ENCODE measurements at places on chromosomes 5 and 9.

GRCh38 chr9:104575456-104575855, 6.5 kb downstream of the OR13C8 start:
- no peak for DNase-seq

GRCh38 chr5:113381791-113382190, 53.0 kb downstream of the TSSK1B start:
- DNase-seq, result no peak

- DNase-seq, result peak; percentile 43
Observed at GRCh38 chr5:174097486-174098185, 52.1 kb downstream of the NSG2 start.

GRCh38 chr5:88787856-88788255, 95.1 kb downstream of the MEF2C start:
- DNase-seq, result no peak

- no peak for DNase-seq
Observed at GRCh38 chr5:117414926-117415325, 840.3 kb upstream of the SEMA6A start.

- DNase-seq, result no peak
Observed at GRCh38 chr9:28770226-28770625, 1196.9 kb upstream of the C9orf72 start.

DNA sequence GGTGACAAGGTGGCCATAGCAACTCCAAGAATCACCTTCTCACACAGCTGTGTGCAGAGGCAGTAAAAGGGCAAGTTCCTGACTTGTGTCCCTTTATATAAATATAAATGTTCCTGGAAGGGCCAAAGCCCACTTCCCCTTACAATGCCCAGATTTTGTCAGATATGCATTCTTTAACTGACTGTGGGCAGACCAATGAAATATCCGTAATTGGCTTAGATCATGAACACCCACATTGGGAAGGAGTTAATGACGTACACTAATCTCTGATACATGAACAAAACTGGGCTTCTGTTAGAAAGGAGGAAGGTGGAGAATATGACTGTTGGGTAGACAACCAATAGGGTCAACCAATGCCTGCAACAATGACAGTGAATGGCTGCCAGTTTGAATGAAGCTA, 397.2 kb upstream of the CLINT1 start:
- DNase-seq, result no peak

GRCh38 chr5:91315701-91316100, 67.4 kb downstream of the ARRDC3 start:
- DNase-seq, result no peak

GRCh38 chr9:120383611-120383998, 196.4 kb downstream of the CDK5RAP2 start:
- DNase-seq, result no peak

DNA sequence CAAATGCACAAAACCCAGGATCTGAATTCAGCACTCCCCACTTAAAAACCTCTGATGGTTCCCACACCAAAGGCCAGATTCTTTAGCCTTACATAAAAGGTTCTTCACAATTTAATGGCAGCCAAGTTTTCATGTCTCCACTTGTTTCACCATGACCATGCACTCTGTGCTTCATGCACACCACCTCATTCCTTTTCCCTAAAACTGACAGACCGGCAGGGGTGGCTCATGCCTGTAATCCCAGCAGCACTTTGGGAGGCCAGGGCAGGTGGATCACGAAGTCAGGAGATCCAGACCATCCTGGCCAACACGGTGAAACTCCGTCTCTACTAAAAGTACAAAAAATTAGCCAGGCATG, 150.4 kb downstream of the SEMA6A start:
- DNase-seq, result no peak

DNA sequence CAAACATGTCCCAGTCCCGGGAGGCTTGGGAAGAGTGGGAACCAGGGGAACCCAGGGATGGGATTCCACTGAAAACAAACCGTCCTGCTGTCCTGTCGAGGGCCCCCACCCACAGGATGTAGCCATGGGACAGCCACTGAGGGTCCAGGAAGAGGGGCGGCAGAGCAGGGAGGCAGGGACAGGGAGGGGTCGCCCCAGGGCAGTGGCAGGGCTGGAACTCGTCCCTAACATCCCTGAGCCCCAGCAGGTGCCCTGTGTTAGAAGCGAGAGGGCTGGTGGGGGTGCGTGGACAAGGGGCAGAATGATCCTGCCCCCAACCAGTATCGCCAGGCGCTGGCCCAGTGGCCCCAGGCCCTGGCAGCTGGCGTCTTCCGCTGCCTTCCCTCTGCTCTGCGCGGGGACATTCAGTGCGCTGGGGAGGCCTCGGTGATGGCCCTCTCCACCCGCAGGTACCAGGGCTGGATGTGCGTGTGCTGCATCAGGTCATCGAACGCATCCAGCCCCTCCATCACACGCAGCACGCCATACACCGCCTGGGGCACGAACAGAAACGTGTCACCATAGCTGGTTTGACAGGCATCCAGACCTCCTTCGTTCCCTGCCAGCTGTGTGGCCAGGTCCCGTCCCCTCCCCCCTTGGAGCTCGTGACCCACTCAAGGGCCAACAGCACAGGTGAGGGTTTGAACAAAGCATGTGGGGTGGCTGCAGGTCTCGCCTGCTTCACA, 6.6 kb downstream of the PTGES2 start:
- no peak for DNase-seq

DNA sequence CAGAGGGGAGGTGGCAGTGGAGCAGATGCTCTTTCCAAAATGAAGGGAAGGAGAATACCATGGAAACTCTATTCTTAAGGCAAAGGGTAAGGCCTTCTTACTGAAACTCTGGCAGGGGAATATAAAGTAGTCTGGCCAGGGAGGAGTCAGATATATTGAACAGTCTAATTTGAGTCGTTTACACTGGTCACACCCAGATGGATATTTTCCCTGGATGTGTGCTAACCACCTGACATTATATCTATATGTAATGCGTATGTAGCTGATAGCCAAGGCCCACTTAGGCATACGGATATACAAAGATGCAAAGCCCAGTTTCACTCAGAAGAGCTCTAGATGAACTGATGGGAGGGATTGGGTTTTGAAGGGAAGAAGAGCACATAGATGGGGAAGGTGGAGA, 7.0 kb downstream of the TDRD7 start:
- DNase-seq, result no peak

DNA sequence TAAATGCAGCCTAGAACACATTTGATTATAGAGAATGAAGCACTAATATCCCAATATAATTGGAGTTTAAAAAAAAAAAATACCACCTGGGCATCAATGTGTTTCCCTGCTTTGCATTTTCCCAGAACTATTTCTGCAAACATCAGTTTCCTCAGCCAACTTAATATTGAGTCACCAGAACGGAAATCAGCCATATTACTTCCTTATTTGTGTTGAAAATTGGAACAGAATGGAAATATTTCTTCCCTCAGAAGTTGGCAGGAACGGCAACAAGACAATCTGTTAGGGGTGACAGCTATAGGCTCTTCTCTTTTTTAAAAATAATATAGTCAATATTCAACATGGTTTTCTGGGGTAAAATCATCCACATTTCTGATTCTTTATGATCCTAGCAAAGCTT, 4.0 kb downstream of the MFAP3 start:
- no peak for DNase-seq

DNA sequence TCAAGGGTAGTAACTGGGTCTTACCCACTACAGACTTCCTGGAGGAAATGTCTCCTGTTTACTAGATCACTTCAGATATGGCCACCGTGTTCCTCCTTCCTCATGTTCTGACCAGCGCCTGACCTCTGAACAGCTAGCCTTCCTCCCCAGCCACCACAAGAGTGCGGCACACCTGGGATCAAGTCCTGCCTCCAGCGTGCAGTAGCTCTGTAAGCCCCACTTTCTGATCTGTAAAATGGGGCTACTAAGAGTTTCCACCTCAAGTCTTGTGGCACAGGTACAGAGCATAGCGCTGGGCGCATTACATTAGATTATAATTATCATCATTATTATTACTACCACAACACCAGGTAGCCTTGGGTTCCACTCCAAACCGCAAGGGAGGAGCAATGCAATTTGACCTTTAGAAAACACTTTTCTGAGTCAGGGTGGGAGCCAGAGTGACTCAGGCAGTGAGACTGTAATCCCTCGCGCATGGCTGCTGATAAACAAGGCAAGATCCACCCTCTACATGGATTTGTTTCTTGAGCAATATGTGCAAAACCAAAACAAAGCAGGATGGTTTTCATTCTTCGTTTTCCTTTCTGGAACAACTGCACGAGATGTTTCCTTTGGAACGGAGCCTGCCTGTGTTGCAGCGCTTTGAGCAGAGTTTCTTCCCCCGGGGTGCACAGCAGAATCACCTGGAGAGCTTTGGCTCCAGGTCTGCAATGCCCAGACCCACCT, 65.0 kb upstream of the ANGPTL2 start:
- peak; percentile 95 for DNase-seq

DNA sequence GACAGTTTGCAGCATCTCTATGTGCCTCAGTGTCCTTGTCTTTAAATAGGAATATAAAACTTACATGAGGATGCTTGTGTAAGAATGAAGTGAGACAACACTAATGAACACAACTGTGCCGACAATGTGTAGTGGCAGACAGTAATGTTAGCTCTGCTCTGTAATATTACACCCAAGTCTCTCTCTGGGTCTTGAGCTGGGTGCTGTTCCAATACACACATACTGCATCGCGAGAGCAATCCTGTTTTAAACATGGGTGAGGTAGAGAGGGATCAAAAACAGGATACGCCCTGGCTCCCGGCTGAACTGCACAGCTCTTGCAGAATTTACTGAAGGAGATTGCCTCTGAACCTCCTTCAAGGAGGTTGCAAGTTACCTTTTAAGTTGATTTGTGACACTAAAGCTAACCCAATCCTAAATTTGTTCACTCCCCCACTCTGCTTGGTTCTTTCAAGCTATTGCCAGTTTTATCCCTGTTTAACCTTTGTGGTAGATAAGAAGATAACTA, 155.2 kb upstream of the ISL1 start:
- no peak for DNase-seq

DNA sequence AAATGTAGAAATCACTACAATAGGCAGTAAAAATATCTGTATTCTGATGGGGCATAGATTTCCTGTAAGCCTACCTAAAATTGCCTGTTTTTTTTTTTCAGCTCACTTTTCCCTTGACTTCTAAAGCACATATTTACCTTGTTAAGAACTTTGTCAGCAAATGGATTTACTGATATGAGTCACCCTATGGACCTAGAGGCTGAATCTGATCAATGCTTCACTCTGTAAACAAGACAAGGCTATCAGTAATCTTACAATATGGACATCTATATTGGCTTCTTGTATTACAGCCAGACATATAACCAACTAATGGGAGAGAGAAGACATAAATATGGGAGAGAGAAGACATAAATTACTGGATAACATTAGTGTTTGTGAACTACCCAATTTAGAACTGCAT, 792.7 kb upstream of the CHD1 start:
- no peak for DNase-seq

DNA sequence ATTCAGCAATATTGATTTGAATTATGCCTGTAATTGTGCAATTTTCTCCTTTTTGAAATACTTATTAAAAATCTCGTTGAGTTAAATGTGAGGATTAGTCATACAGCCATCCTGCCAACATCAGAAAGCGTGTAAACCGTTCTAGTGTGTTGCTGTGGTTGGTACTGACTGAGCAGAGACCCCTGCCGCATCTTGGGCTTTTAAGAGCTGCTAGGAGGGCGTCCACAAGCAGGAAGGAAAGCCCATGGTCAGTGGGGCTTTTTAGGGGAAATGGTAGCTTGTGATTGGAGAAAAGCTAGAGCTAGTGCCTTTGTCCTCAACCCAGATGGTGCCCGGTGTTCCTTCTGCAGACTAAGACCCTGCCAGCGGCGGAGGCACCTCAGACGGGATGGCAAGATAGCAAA, 1.3 kb downstream of the SDHA start:
- no peak for DNase-seq

- DNase-seq, result no peak
Observed at GRCh38 chr9:77864211-77864889, 167.3 kb downstream of the GNAQ start.

DNA sequence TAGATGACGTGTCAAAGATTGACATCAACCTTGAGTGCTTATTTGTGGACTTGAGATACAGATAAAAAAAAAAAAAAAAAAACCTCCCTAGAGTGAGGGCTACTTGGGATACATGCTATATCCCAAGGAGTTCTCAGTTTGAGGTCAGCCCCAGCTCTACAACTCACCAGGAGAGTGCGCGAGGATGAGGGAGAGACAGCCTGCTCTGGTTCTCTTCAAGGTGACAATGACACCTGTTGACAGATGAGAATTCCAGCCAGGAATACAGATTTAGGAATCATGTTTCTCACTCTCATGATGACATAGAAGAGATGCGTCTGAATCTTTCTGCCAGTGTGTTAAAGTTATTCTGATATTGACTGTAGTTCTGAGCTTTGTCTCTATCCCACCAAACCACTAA, 24.9 kb upstream of the ARHGAP26 start:
- DNase-seq, result no peak

GRCh38 chr5:14806456-14806855, 65.1 kb downstream of the ANKH start:
- no peak for DNase-seq

DNA sequence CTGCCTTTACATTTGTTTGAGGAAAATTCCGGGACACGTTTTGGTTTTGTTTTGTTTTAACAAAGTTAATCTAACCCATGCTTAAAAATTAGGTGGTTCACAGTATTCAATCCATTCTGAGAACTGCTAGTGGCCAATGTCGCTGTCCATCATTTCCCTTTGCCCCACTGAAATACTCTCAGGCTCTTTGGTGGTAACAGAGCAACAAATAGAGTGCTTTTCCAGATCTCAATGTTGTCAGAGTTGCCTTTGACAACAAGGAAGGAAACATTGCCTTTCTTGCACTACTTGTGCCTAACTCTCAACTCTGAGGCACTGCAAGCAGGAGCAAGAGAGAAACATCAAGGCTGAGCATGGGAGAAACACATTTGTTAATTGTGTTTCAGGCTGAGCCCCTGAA, 154.0 kb downstream of the MCTP1 start:
- no peak for DNase-seq

DNA sequence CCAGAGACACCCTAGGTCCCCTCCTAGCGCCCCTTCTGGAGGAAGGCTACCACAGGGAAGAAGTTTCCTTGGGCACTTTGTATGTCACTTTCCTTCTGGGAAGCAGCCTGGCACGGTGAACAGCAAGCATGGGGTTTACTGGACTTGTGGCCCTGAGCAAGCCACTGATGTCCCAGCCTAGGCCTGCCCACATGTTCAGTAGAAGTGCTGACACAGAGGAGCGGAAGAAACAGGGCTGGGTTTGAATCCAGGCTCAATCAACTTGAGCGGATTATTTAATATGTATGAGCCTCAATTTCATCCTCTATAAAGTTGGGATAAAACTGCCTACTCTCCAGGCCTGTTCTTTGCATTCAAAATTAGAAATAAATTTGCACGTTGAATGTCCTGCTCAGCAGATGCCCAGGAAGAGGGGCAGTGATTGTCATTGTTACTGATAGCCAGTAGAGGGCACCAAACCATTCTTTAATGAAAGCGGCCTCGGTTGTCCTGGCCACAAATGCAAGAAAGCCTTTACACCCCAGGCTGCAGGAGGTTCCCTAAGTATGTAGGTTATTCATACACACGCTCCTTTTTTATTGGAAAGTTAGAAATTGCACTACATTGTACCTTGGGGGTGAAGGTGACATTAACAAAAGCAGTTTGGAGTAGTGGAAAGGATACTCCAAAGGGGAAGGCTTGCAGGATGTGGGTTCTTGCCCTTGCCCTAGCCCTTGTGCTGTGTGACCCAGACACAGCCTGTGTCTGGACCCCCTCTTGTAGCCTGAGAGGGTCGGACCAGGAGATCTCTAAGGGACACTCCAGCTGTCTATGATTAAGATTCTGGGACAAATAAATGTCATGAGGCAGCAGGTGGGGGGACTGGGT, 13.4 kb upstream of the XPA start:
- DNase-seq, result peak; percentile 62

GRCh38 chr9:128927731-128928411, 7.1 kb downstream of the PHYHD1 start:
- peak; percentile 43 for DNase-seq

GRCh38 chr5:115774684-115775083, 41.8 kb downstream of the CDO1 start:
- no peak for DNase-seq
